ENCODE measurements at places on chromosomes 3 and 15.

DNA sequence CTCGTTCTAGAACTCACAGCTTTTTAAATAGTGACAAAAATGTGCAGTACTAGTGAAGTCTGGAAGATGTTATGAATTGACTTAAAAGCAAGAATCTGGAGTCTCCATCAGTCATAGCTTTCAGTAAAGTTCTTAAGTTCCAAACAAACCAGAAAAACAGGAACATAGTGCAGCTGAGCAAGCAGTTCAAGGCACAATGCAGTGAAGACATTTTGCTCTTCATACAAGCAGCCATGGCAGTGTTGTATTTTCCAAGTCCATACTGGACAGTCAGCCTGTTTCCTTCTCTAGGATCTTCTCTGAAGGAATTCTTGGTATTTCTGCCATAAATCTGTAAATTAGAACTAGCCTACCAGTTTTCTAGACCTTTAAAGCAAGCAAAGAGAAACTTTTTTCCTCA lies 90.5 kb downstream of the LRRC28 start:
- DNase-seq = no peak
- no peaks in the 10 kb centered on the region for H3K36me3 ChIP-seq
- no peaks in the 10 kb centered on the region for H3K27me3 ChIP-seq
- no peak overlapping the region for H3K27ac ChIP-seq
- H3K4me1 ChIP-seq = no peaks in the 10 kb centered on the region

- no peaks in the 10 kb centered on the region for H3K36me3 ChIP-seq
- H3K27me3 ChIP-seq = no peaks in the 10 kb centered on the region
- DNase-seq = no peak
- H3K27ac ChIP-seq = no peak overlapping the region
Measured at GRCh38 chr3:187870360-187871203, 125.3 kb upstream of the BCL6 start.

DNA sequence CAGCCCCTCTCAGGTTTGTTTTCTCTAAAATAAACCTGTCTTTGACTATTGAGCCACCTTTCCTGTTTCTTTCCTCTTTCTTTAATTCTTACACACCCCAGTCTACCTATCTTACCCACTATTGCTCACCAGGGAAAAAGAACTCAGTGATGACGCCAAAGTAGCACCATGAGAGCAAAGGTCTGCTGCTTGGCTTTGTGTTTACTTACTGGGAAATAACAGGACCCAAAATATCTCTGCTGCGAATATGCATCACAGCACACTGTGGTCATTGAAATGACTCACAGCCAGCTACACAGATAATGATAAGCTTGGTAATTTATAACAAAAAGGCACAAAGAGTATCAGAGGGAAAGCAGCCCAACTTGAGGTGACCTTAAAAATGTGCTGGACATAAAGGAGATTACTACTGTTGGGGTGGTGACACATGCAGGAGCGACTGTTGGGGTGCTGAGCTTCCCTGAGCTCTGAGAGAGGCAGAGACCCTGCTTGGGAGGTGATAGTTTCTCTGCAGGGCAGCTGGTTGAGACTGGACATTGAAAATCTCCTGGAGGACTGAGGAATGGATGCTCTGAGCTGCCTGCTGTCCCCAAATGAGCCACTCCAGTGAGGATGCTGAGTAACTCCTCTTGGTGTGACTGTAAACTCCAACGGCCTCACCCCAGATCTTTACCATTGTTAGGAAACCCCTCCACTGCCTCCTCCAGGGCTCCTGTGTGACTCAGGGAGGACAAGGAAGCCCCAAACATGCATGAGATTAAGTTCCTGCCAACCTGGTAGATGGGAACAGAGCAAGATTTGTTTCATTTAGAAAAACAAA lies 14.5 kb downstream of the EFCAB12 start:
- DNase-seq = no peak
- H3K4me1 ChIP-seq = no peaks in the 10 kb centered on the region
- H3K27me3 ChIP-seq = no peaks in the 10 kb centered on the region
- H3K36me3 ChIP-seq = no peaks in the 10 kb centered on the region
- H3K4me3 ChIP-seq = no peak overlapping the region

DNA sequence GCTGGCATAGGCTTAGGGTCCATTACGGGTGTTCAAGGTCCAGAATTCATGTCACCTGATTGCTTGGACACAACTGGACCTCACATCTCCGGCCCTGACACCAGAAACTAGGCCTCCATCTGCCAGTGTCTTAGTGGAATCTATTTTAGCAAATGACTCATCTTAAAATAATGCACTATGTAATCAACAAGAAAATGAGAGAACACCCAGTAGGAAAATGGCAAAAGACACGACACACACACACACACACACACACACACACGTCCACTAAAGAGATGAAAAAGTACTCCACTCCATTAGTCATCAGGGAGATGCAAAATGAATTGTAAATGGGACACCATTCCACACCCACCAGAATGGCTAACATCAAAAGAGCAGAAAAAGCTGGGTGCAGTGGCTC lies 11.2 kb downstream of the APBA2 start:
- H3K36me3 ChIP-seq = no peaks in the 10 kb centered on the region
- H3K27me3 ChIP-seq = no peaks in the 10 kb centered on the region
- no peak overlapping the region for H3K4me3 ChIP-seq

GRCh38 chr15:43441316-43441715 lies 51.6 kb downstream of the TP53BP1 start:
- no peaks in the 10 kb centered on the region for H3K27me3 ChIP-seq
- H3K36me3 ChIP-seq = no peaks in the 10 kb centered on the region
- H3K4me1 ChIP-seq = peaks cover 6% of the 10 kb centered on the region

DNA sequence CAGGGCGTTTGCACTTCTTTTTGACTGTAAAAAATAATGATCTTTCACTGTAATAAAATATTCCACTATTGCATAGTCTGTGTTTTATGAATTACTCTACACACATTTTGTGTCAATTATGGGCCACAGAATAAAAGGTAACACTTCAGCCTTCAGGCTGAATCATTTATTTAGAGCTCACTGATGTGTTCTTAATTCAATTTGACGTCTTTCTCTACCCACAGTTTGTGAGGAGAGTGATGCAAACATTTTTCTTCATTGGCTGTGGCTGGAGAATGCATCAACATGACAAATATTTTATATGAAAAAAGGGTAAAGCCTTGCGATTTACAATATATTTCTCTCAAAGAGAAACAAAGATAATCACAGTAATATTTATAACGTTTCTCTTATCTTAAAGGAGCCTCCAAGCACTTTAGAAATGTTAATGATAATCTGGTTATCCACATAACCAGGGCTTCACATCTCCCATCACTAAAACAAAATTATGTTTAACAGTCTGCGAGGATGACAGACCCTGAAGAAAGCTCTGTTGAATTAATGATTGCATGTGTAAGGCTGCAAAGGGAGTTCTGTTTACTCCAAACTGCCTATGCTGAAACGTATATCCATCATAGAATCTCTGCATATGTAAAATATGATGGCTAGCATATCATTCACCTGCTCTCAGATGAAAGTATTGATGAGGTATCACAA lies 951.3 kb downstream of the ZPLD1 start:
- no peaks in the 10 kb centered on the region for H3K36me3 ChIP-seq
- DNase-seq = no peak
- no peak overlapping the region for H3K27ac ChIP-seq
- H3K4me1 ChIP-seq = no peaks in the 10 kb centered on the region
- H3K4me3 ChIP-seq = no peak overlapping the region

- H3K27ac ChIP-seq = no peak overlapping the region
- no peak overlapping the region for H3K4me3 ChIP-seq
- H3K4me1 ChIP-seq = no peaks in the 10 kb centered on the region
- H3K27me3 ChIP-seq = no peaks in the 10 kb centered on the region
Measured at GRCh38 chr15:99951511-99951910, 218.3 kb upstream of the LYSMD4 start.

- H3K4me1 ChIP-seq = no peaks in the 10 kb centered on the region
- no peaks in the 10 kb centered on the region for H3K27me3 ChIP-seq
- H3K36me3 ChIP-seq = no peaks in the 10 kb centered on the region
- no peak overlapping the region for H3K27ac ChIP-seq
Measured at GRCh38 chr3:57974796-57975388, 33.3 kb upstream of the FLNB start.

- no peak overlapping the region for H3K27ac ChIP-seq
- no peaks in the 10 kb centered on the region for H3K27me3 ChIP-seq
- peaks cover 9% of the 10 kb centered on the region for H3K4me1 ChIP-seq
- DNase-seq = no peak
- H3K4me3 ChIP-seq = no peak overlapping the region
Measured at GRCh38 chr3:133393691-133394474, 6.0 kb upstream of the BFSP2 start.

GRCh38 chr3:32120471-32120870 lies 14.1 kb downstream of the GPD1L start:
- H3K4me1 ChIP-seq = no peaks in the 10 kb centered on the region
- no peak for DNase-seq
- H3K27ac ChIP-seq = no peak overlapping the region
- no peaks in the 10 kb centered on the region for H3K27me3 ChIP-seq

DNA sequence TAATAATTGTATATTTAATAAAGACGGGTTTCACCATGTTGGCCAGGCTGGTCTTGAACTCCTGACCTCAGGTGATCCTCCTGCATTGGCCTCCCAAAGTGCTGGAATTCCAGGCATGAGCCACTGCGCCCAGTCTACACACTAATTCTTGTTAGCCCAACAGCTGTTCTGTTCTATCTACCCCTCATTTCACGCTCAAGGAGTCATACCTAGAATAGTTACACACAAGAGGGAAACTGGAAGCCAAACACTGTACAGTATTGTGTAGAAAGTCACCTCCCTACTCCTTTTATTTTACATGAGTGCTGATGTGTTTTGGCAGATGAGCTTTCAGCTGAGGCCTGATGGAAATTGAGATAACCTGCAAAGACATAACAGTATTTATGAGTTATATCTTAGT lies 13.4 kb upstream of the CTDSPL2 start:
- H3K4me1 ChIP-seq = no peaks in the 10 kb centered on the region
- H3K27ac ChIP-seq = no peak overlapping the region
- H3K36me3 ChIP-seq = no peaks in the 10 kb centered on the region
- no peak for DNase-seq

GRCh38 chr15:90016721-90017120 lies 15.6 kb downstream of the ZNF710 start:
- H3K4me1 ChIP-seq = peaks cover 37% of the 10 kb centered on the region
- H3K27me3 ChIP-seq = no peaks in the 10 kb centered on the region
- no peak overlapping the region for H3K4me3 ChIP-seq
- no peaks in the 10 kb centered on the region for H3K36me3 ChIP-seq
- peak; percentile 55 for DNase-seq
- H3K27ac ChIP-seq = peak overlapping the region; percentile 51

DNA sequence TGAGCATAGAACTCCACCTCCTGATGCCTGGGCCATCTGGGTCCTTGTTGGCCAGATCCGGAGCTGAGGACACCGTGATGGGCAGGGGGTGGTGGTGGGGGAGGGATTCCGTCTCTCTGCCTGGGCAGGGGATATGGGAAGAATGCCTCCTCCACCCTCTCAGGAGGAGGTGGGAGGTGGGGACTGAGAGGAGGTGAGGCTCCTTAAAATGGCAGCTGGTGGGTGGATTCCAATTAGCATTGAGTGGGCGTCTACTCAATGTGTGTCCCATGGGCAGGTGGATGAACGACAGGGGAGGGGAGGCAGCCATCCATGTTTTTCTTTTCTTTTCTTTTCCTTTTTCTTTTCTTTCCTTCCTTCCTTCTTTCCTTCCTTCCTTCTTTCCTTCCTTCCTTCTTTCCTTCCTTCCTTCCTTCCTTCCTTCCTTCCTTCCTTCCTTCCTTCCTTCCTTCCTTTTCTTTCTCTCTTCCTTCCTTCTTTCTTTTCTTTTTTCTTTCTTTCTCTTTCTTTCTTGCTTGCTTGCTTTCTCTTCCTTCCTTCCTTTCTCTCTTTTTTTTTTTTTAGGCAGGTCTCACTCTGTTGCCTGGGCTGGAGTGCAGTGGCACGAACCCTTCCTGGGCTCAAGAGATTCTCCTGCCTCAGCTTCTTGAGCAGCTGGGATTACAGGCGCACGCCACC lies 5.0 kb downstream of the SLC28A1 start:
- H3K4me1 ChIP-seq = no peaks in the 10 kb centered on the region
- no peak overlapping the region for H3K4me3 ChIP-seq
- no peak overlapping the region for H3K27ac ChIP-seq
- H3K36me3 ChIP-seq = no peaks in the 10 kb centered on the region
- no peak for DNase-seq
- no peaks in the 10 kb centered on the region for H3K27me3 ChIP-seq

DNA sequence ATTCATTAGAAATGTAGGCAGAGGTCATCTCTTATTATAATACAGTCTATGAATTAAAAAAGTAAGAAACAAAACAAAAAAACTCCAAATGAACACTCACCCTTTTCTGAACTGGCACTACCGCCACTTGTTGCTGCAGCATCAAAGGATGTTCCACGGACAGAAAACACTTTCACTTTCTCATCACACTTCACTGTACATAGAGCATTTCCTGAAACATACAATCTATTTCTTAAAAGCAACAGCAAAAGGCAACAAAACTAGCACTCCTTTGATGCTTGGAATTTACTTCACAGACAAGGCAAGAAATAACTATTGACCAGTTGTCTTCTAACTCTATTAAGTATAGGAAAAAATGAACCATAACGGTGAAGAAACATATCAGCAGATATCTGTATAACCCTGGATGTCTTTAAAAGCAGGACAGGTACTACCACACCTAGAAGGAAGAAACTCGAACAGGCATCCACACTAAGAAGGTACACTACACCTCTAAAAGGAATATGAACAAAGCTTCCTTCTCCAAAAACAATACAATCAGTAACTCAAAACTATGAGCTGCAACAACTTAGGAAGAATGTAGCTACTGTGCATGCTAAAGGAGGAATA lies 24.9 kb downstream of the ETFA start:
- H3K4me1 ChIP-seq = peaks cover 7% of the 10 kb centered on the region
- peak; percentile 49 for DNase-seq
- H3K27ac ChIP-seq = no peak overlapping the region
- no peaks in the 10 kb centered on the region for H3K27me3 ChIP-seq

DNA sequence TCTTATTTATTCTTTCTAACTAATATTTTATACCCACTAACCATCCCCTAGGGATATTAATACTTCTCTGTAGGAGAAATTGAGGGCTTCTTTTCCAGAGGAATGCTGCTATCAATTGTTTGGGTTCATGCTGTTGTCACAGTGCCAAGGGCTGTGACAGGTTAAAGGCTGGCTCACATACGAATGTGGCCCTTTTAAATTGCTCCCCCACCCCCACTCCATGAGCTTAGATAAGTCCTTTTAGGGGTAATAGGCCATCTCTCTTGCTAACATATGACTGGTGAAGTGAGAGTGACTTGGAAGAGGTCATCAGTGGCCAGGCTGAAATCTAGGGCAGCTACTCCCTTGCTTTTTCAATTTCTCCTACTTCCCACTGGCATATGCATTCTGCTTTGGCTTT lies 121.9 kb upstream of the DPH6 start:
- no peaks in the 10 kb centered on the region for H3K36me3 ChIP-seq
- DNase-seq = no peak
- no peaks in the 10 kb centered on the region for H3K27me3 ChIP-seq
- peaks cover 11% of the 10 kb centered on the region for H3K4me1 ChIP-seq
- no peak overlapping the region for H3K4me3 ChIP-seq
- no peak overlapping the region for H3K27ac ChIP-seq

DNA sequence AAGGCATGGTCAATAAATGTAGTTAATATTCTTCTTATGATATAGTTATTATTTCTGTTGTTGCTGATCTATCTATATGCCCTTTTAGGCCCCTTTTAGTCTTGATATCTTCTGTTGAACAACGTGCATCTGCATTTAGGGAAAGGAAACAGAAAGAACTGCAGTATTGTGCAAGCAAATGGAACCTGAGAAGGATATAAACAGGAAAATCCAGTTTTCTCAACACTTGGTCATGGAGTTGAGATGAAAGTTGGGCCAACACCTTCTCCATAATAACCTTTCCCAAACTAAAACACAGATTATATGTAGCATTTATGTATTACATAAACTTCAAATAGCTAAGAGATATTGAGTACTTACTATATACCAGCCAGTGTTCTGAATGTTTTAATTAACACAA lies 179.7 kb downstream of the ADAMTS9 start:
- no peaks in the 10 kb centered on the region for H3K4me1 ChIP-seq
- no peaks in the 10 kb centered on the region for H3K36me3 ChIP-seq
- H3K27me3 ChIP-seq = no peaks in the 10 kb centered on the region
